ENCODE measurements at places on chromosomes 12 and 14.
A peak's percentile ranks its signal among the peaks of the same experiment; 100 is the strongest.

GRCh38 chr14:74610866-74611649, 979 bp downstream of the LTBP2 start:
- peak; percentile 54 for DNase-seq

DNA sequence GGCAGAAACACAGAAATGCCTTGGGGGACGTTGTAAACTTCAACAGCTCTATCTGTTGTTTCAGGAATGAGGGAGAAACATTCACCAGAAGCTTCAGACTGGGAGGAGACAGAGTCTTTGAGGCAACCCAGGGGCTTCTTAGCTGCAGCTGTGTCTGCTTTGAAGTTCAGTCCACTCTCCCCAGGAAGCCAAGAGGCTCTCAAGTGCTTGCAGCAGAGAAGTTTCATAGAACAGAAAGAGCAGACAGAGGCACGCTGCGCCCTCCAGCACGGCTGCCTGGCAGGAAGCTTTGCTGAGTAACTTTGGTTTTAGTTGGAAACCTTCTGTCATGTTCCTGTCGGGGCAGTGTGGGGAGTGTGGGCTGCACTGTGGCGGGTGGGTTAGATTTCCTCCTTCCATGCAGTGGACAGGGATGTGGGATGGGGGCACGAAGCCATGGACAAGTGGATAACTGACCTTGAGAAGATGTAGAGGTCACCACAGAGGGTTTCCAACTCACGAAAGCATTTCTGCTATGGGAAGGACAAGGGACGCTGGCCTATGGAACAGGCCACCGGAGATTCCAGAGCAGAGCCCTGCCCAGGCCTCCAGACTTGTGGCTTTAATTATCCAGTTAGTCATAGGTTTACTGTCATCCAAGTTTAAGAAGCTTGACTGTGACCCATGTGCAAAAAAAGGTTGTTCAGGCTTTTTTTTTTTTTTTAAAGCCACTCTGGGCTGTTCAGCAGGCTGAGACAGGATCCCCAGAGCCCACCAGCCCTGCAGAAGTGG, 107.7 kb downstream of the ARF6 start:
- DNase-seq, result peak; percentile 91

- no peak for DNase-seq
Measured at GRCh38 chr14:82755923-82756322, 1222.3 kb upstream of the SEL1L start.

GRCh38 chr14:92460916-92461579, 52.5 kb upstream of the RIN3 start:
- DNase-seq, result peak; percentile 58

GRCh38 chr12:7210642-7211151, 21.2 kb downstream of the PEX5 start:
- no peak for DNase-seq

Data from fibroblast of the aortic adventitia (primary cell).